ENCODE measurements at places on chromosomes 7 and 10.

- DNase-seq = no peak
These were observed 154.5 kb upstream of the MAGI2 start for GRCh38 chr7:79608005-79608404.

- DNase-seq = no peak
These were observed 67.6 kb downstream of the CUBN start for GRCh38 chr10:17062009-17062408.

GRCh38 chr7:115914951-115915350, 115.6 kb downstream of the TFEC start:
- DNase-seq = no peak

- no peak for DNase-seq
These were observed 1.7 kb downstream of the LIPM start for GRCh38 chr10:88804083-88804812.

DNA sequence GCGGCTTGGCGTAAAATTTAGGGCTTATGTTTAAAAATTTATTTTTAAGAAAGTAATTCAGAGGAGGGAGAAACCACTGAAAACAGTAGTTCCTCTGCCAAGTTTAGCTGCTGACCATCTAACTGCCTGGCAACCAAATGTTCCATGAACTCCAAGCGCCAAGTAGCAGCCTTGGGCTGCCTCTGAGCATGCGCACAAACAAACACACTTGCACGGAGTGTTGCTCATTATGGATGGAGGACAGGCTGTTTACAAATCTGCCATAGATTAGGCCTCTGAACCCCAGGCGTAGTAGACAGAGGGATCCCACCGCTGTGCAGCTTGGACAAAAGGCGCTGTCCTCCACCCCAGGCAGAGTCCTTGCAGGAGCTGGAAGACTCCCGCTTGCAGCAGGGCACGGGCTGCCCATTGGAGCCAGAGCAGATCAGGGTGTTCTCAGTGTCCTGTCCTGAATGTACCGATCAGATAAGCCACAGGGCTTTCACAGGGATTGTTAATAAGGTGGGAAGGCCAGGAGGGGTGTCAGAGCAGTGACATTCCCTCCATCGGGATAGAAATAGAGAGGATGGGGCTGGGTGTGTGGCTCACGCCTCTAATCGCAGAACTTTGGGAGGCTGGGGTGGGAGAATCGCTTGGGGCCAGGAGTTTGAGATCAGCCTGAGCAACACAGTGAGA, 47.7 kb upstream of the LYZL1 start:
- DNase-seq = no peak

DNA sequence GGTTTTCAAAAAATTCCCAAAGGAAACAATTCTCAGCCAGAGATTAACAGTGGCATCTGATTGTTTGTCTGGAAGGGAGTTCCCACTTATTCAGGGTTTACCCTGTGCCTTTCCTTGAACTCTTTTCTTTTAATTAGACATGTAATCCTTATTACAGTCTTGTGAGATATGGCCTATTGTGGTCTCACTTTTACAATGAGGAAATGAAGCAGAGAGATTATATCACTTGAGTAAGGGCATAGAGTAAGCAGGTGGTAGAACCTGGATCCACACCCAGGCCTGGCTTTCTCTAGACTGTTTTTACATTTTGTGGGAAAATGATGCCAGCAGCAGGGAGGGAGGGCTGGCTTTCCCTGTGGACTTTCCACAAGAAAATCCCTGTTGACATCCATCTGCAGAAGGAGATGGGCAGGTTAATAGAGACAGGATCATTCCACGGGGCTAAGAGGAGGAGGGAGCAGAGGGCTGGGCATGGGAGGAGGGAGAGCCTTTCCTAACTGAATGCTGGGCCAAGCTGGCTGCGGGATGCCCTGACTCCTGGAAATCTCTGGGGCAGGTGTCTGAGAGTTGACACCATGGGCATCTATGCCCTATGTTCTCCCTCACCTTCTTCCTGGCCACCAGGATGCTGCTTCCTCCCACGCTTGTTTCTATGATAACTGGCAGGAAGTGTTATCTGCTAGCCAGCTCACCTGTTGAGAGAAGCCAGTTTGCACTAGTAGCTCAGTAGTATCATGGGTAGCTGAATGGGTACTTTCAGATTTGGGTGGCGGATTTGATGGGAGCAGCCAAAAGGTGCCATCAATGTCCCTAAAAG, 28.7 kb upstream of the ARHGAP22 start:
- no peak for DNase-seq

DNA sequence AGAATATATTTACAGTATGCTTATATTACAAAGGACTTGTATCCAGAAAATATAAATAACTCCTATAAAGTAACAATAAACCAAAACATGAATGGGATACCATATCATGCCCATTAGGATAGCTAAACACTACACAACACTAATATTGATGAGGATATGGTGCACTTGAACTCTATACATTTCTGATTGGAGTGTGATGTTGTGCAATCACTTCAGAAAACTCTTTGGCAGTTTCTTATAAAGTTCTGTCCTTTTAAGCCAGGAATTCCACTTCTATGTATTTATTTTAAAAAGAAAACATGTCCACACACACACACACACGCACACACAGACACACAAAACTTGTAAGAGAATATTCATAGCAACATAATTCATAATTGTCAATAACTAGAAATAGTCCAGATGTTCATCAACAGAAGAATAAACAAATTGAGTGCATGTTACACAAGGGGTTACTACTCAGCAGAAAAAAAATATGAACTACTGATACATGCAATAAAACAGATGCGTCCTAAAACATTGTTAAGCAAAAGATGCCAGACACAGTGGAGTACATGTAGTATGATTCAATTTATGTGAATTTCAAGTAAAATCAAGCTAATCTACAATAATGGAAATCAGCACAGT, 416.0 kb downstream of the PLXDC2 start:
- DNase-seq = no peak

- no peak for DNase-seq
These were observed 100.5 kb upstream of the ZNF32 start for GRCh38 chr10:43749145-43749576.

- DNase-seq = no peak
These were observed 86.9 kb downstream of the VTI1A start for GRCh38 chr10:112533916-112534315.

DNA sequence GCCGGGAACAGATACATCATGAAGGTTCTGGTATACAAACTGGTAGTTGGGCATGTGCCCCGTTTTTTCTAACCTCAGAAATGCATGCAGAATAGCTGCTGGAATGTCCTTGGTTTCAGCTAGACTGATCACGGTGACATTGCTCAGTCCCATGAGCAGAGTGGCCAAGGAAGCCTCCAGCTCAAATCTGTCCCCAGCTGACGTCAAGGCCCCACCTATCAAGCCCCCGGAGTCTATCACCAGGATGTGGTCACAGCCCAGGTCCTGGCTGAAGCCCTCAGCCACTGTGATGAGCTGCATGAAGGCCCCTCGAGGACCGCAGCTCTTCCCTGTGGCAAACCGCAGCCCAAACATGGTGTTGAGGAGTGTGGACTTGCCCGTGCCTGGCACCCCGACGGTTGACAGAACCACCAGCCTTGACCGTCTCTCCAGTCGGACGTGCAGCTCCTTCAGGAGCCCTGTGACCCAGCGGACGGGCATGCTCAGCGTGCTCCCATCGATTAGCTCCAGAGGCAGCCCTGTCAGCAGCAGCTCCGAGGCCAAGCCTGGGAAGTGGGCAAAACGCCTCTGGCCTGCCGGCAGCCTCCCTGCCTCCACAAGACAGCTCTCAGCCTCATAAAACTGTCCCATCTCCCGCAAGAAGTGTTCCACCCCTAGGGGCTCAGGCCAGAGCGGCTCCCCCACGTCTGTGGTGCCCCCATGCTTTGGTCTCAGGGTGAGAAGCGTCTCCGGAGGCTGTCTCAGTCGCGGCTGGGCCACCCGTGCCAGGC, 7.8 kb upstream of the MRPS24 start:
- DNase-seq = no peak

All from AG08396 (cell line).